Peyer's patch (tissue), 4 donors: ENCODE measurements at places on chromosomes 2 and 18.

GRCh38 chr2:240255811-240256703, 115.6 kb upstream of the OTOS start:
- no peak for DNase-seq

DNA sequence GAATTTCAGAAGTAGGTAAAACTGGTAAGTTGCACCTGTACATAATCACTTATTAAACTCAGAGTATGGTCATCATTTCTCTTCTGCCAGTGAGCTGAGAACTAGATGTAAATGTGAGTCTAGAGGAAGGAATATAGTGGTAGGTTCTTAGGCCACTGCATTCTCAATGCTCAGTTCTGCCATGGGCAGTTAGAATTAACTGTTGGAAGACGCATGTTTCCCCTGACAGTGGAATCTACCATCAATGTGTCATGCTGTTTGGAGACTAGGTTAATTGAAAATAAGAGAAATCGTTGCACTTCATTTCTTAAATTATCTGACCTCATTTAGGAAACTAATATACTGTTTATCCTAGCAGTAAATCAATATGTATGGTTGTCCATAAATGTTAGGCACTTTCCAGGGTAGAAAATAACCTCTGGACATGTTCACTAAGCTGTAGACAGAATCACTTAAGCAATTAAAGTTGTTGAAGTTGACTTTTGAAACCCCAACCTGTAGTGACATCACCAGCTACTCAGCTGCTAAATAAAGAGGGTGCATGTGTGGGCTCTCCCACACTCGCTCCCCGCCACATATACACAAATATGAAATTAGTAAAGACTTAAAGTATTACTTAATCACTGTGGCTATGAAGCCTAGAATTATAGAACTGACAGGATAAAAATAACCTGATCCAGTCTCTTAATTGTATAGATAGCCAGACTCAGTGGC, 91.5 kb upstream of the NOSTRIN start:
- no peak for DNase-seq

DNA sequence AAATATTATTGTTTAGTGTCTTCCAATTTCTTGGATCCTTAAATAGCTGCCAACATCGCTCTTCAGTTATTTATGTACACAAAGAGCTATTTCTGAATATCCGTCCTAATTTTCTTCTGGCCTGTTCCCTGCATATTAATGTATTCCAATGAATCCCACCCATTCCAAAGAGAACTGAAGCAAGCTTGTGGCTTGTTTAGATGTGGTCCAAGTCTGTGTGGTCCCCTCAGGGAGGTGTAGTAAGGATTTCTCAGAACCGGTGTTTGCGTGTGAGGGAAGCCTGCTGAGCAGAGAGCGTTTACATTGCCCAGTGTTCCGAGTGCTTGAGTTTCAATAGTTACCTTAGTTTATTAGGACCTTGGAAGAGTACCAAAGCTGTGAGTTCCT, 25.1 kb upstream of the IL1R1 start:
- DNase-seq: no peak

- no peak for DNase-seq
These were observed 131.2 kb upstream of the CCDC195 start for GRCh38 chr2:224847381-224847780.

GRCh38 chr2:153235516-153235915, 243.0 kb downstream of the RPRM start:
- no peak for DNase-seq

GRCh38 chr2:5700551-5700950, 8.4 kb downstream of the SOX11 start:
- DNase-seq: no peak

GRCh38 chr2:5690718-5691220, 1.4 kb upstream of the SOX11 start:
- DNase-seq: no peak

DNA sequence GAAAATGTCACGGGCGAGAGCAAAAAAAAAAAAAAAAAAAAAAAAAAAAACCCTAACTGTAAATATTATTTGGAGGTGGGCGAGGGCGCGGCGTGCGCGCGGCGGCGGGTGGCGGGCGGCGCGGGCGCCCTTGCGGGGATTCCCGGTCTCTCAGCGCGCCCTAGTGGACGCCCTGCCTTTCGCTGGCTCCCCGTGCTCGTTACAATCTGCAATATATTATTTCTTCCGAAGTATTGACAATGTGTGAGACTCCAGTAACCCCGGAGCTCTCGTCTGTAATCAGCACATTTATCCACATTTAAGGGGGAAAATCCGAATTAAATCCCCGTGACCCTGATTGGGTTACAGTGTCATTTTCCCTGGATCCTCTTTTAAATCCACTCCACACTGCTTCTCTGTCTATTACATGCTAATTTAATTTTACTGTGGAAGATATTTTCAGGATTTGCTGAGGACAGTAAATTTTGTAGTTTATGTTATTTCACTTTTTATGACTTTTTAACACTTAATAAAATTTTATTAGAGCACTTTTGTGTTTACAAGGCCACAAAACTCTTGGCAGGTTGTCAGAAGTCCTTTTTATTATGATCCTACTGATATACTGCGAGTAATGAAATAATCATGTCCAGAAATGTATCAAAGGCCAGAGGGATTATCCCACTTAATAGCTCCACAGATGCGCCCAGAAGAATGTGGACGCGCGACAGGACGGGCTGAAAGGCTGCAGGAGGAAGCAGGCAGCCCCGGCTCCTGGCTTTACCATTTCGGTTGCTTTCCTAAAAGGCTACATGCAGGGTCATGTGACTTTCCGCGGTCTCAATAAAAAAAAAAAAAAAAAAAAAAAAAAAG, 369.1 kb downstream of the MTX2 start:
- DNase-seq: peak; percentile 22

DNA sequence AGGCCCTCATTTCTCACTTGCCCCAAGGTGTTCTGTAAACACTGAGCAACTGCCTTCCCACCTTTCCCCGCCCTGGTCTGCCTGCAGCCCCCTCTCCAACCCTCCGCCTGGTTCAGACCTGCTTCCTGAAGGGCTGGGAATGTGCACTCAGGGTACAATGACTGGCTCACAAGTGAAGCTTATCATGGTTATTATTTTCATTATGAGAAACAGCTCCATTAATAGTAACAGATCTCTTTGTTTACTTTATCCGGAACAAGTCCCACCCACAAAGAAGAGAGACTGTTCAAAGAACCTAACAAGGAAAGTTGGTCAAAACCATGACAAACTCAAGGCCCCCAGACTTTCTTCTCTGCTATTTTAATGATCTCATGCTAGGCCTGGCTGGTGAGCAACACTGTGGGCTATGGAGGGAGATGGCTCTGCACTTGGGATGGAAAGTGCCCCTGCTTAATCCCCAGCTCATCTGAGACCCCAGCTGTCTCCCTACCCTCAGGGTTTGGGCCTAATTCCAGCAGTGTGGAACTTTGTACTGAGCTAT, 36.7 kb downstream of the ARHGAP25 start:
- DNase-seq: no peak

GRCh38 chr2:240226672-240227537, 86.4 kb upstream of the OTOS start:
- peak; percentile 32 for DNase-seq

DNA sequence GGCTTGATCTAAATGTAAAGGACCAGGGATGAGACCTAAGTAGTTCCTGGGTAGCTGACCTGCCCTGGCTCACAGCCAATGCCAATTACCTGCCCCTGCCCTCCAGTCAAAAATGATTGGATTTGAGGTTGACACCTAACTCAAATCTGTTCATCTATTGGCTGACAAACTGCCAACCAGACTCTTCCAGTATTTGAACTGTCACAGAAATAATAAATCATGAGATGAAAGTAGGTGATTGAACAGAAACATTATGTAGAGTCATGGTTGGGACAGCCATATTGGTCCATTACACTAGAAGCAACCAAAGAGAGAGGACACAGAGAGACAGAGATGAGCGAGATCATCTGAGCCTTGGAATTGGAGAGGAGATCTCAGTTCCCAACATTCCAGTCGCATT, 109.1 kb downstream of the ATL2 start:
- DNase-seq: no peak

GRCh38 chr2:13543550-13543949, 826.8 kb downstream of the TRIB2 start:
- DNase-seq: no peak

DNA sequence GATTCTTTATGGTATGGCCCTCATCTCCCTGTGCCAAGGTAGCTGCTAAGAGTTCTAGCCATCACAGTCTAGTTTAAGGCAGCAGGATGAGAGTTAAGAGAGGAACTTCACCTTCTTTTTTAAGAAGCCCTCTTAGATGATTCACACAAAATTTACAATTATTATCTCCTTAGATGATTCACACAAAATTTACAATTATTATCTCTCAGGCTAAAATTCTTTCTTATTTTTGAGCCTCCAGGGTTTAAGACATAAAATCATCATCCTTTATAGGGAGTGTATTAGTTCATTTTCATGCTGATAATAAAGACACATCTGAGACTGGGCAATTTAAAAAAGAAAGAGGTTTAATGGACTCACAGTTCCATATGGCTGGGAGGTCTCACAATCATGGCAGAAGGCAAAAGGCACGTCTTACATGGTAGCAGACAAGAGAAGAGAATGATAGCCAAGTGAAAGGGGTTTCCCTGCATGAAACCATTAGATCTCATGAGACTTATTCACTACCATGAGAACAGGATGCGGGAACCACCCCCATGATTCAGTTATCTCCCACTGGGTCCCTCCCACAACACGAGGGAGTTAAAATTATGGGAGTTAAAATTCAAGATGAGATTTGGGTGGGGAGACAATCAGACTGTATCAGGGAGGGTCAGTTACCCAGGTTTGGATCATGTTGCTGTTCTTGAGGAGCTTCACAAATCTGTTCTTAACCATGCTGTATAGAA, 133.0 kb upstream of the MYO3B start:
- DNase-seq: no peak
